Uterus (tissue), 4 donors: ENCODE measurements at places on chromosomes 13 and 19.

GRCh38 chr13:99326012-99326411, 18.8 kb upstream of the GPR183 start:
- DNase-seq = no peak

GRCh38 chr19:19817357-19817756, 4.2 kb downstream of the ZNF506 start:
- no peak for DNase-seq

GRCh38 chr13:102280366-102280765, 121.5 kb downstream of the FGF14 start:
- no peak for DNase-seq

GRCh38 chr13:113110048-113110851, 4.7 kb downstream of the F7 start:
- DNase-seq = no peak

DNA sequence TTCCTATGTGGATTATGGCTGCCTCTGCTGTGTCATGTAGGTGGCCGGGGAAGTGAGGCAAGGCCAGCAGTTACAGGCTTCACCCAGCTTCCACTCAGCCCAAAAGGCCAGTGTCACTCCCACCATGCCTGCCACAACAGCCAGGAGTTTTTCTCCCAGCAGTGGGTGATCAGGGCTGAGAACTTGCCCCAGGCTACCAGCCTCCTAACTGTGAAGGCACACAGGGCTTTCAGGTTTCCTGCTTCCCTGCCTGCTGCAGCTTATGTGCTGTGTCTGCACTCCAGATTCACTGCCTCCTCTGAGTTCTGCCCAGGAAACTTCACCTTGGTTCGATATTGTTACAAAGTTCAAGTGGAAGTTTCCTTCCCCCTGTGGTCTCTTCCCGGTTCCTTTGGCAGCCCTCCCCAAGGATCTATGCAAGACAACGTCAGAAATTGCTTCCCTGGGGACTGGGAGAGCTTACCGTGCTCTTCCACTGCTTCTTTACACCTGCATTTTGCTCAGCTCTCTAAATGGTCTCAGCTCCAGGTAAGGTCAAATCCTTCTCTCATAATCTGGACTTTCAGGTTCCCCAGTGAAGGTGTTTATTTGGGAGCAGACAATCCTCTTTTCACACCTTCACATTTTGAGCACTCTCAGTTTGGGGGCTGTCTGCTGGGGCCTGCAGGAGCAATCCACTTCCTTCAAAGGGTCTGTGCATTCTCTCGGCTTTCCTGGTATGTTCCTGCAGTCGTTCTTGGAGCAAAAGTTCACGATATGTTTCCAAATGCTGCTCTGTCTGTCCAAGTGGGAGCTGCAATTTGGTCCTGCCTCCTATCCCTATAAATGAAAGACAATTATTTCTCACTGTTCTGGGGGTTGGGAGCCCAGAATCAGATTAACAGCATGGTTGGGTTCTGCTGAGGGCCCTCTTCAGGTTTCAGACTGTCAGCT, 1730.1 kb upstream of the PRR20A start:
- no peak for DNase-seq
